Stimulated activated naive CD4-positive, alpha-beta T cell (primary cell): ENCODE measurements at places on chromosomes 6 and 20.

DNA sequence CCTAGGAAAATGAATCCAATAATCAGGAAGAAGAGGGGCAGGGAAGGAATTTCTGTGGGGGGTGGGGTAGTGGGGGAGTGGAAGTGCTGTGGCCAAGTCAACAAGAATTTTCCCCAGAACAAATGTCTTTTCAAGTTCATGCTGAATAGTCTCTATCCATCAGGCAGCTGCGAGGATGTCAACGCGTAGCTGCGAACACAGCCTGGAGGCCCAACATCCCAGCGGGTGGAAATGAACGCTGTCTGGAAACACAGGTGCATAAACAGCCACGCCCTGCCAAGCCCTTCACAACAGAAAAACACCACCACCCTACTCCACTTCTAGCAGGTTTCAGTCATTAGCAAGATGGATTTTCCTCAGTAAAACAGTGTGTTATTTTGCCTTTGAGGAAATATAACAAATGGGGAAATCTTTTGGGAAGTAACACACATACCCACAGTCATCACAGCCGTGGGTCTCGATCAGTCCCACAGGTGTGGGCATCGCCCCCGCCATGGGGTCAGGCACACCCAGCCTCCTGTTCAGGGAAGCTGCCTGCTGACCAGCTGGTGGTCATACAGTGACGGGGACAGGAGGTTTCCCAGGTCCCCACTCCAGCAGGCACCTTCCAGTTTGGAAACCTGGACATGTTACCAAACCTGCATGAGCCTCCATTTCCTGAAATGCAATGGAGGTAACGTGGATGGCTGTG lies 112.1 kb upstream of the THBS2 start:
- no peak for DNase-seq

- no peak for DNase-seq
Measured at GRCh38 chr6:2450546-2450945, 205.1 kb upstream of the GMDS start.

GRCh38 chr6:53710788-53711187 lies 45.2 kb upstream of the KLHL31 start:
- DNase-seq, result no peak

DNA sequence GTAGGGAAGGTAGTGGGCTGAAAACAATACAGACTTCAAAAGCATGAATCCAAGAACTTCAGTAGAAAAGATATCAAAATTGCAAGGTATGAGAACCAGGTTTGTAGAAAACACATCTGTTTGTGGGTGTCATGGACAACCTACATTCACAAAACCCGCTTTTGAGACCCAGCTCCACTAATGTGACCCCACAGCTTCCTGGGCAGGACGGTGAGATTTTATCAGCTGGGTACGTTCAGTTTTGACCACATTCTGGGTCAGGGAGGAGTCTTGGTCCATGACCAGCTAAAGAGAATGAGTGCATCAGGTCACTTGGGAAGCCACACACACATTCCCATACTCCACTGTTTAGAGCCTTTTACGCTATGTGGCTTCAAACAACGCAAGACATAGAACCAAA lies 77.1 kb downstream of the BCAS1 start:
- DNase-seq, result no peak
